SK-N-SH (cell line): ENCODE measurements at places on chromosomes 2 and 18. TPM values are rescaled to one million over a fixed set of nuclear protein-coding genes. Genes with fewer than 3 reads are reported as not detected.
A peak's percentile ranks its signal among the peaks of the same experiment; 100 is the strongest.

Gene MCEE
- 6.2 and 7.5 TPM in 2 replicates for polyA plus RNA-seq

Gene MC4R
- polyA plus RNA-seq: 0.21 and 0.62 TPM in 2 replicates

GRCh38 chr2:107006836-107007235, 120.9 kb upstream of the ST6GAL2 start:
- H3K27me3 ChIP-seq: no peaks in the 10 kb centered on the region
- no peak overlapping the region for H3K27ac ChIP-seq
- H3K4me1 ChIP-seq: peaks cover 5% of the 10 kb centered on the region
- H3K36me3 ChIP-seq: no peaks in the 10 kb centered on the region

DNA sequence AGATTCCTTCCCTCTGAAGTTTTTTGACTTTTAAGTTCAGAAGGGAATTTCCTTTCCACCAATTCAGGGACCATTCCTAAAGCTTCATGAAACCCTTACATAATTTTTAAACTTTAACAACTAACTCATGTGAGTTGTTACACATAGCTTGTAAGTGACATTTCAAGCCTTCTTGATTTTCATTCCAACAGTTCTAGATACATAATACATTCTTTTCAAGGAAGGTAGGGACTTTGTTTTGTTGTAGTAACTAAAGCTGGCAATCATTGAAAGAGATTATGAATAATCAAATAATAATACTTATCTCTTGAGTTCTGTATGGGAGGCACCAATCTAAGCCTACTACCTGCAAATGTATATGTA, 45.4 kb downstream of the SETBP1 start:
- peak overlapping the region; percentile 87 for H3K27ac ChIP-seq
- no peak for DNase-seq
- H3K27me3 ChIP-seq: no peaks in the 10 kb centered on the region
- H3K4me1 ChIP-seq: peaks cover 19% of the 10 kb centered on the region
